Cerebellar nuclear complex (tissue), 1 donor: ENCODE measurements at places on chromosomes 12 and 14.

DNA sequence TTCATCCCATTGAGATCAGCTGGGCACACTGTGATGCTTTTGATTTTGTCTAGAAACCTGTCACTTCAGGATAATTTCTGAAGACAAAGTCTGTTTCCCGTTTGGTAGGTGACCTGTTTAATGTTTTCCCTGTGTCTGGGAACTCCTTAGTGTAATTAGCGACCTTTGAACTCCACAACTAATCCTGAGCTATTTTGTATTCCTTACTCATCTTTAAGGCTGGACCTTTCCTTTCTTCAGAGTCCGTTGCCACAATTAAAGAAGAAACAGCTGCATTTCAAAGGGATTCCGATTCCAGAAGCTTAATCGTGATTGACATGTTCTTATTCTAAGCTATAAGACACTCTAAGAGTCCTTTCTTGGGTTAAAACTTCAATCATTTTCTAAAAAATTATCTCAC is 22.0 kb downstream of the AP5M1 start:
- no peak for DNase-seq

- DNase-seq = no peak
Measured at GRCh38 chr12:84165998-84166571, 746.5 kb downstream of the SLC6A15 start.

DNA sequence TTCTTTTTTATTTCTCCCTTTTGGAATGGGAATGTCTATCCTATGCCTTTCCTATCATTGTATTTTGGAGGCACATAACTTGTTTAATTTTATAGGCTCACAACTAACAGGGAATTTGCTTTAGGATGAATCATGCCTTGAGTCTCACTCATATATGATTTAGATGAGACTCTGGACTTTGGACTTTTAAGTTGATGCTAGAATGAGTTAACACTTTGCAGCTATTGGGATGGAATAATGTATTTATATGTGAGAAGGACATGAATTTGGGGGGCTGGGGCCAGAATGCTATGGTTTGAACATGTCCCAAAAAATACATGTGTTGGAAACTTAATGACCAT is 365.3 kb downstream of the ZFP36L1 start:
- DNase-seq = no peak

- no peak for DNase-seq
Measured at GRCh38 chr14:101191101-101191720, 287.7 kb upstream of the RTL1 start.

GRCh38 chr14:75783184-75783583 is 122.1 kb downstream of the TTLL5 start:
- no peak for DNase-seq

DNA sequence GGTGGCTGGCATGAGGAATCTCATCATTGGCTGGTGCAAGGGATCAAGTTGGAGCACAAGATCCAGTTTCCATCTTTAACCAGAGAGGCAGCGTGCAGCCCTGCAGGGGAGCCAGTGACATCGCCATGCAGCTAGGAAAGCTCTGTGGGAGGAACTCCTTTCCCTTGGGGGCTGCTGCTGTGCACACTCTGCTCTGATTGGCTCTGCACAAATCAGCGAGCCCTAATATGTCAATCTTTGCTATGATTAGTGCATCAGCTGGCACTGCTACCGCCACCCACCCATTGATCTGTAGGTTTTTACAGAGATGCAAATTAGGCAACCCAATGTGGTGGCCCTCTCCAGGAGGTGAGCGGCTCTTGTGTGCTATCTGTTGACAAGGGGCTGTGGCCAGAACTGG is 262.6 kb downstream of the PCNX1 start:
- no peak for DNase-seq

DNA sequence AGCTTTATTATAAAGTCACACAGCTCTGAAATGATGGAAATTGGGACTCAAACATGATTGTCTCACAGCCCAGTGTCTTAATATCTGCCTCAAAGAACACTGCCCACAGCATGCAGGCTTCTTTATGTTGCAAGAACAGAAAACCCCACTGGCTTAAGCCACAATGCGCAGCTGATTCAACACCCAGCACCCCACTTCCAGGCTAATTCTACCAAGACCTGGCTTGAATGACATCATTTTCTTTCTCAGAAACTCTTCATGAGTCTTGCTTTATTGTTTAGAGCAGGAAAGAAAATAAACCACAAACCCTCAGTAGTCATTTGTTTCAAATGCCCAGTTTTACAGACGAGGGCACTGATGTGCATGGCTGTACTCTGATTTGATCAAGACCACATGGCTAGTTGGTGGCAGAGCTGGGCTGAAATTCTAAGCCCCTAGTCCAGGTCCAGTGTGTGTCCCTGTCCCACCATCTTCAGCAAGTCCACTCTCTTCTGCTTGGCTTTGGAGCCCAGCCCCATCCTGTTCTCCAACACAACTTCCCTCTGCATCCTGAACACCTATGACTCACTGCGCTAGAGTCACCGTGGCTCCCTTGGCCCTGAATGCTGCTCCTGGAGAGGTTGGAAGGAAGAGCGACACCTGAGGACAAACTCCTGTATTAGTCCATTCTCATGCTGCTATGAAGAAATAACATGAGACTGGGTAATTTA is 50.3 kb upstream of the SRSF5 start:
- DNase-seq = no peak

DNA sequence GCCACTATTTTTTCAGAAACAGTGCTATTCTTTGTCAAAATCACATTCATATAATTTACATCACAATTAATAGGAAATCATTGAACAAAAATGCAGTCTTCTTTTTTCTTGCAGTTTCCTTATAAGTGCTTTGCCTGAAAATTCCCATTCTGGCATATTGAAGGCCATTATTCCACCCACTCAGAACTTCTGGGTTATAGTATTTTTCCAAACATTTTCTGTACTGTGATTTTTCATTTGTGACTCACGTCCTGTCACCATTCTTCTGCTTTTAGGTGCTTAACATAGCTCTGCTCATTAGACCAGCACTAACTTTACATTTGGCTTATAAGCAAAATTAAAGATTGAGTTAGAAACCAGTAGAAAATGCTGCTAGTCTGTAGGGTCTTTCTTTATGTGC is 241.0 kb upstream of the NPAS3 start:
- no peak for DNase-seq

- DNase-seq = no peak
Measured at GRCh38 chr12:64187370-64187769, 34.7 kb downstream of the KICS2 start.

DNA sequence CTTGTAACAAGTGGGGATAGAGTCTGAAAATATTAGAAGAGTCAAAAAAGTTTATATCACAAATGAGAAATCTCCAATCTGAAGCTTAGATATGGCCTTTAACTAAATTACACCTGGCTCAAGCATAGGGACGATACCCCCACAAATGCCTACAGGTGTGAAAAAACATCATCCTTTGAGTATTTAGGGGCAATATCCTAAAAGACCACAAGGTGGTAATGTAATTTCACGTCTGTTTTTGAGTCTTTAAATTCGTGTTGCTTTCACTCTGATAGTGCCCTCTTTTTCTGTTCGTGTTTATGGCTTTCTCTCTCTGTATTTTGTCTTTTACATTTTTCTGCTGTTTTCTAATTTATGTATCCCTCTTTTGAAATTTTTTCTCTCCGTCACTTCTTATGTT is 84.3 kb downstream of the ETNK1 start:
- no peak for DNase-seq

GRCh38 chr12:98638009-98638408 is 6.6 kb downstream of the IKBIP start:
- no peak for DNase-seq

DNA sequence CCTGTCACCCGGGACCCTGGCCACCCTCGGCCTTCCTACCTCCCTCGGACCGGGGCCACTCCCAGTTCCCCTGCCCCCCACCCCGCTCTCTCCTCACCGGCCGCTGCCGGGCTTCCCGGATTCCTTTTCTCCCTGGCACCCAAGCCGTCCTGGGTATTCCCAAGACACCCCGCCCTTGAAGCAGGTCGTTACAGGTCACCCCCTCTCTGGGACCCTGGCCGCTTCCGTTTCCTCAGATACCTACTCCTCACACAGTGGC is 493 bp downstream of the NUMB start:
- DNase-seq = no peak

DNA sequence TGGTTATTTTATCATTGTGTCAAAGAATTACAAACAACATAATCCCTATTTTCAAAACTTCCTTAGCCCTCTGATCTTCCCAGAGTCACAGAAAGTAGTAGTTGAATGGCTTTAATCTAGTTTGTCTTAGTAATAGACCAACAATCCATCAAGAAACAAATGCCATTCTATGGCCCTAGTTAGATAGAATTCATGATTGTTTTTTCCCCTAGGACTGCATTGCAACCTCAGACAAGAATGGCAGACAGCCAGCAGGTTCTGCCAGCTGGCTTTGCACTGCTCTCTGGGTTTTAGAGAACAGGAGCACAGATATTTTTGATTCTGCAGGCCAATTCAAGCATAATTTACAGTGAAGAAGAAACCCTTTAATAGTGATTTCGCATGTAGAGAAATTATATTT is 33.8 kb downstream of the SYT1 start:
- DNase-seq = peak; percentile 82

DNA sequence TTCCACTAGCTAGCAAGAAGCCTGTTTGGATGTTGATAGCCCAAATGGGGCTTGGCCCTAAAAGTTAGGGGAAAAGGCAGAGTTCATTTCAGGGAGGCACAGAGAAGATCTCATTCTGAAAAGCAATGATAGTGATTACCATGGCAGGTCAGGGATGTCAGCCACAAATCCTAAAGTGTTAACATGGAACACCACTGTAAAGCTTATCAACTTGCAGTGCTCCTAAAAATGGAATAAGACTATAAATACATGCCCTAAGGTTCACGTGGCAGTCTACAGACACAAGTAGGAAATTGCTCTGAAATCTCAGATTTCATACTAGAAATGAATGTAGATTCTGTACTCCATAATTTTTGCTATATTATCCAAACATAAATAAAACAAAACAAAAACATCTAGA is 280.0 kb upstream of the E2F7 start:
- no peak for DNase-seq

DNA sequence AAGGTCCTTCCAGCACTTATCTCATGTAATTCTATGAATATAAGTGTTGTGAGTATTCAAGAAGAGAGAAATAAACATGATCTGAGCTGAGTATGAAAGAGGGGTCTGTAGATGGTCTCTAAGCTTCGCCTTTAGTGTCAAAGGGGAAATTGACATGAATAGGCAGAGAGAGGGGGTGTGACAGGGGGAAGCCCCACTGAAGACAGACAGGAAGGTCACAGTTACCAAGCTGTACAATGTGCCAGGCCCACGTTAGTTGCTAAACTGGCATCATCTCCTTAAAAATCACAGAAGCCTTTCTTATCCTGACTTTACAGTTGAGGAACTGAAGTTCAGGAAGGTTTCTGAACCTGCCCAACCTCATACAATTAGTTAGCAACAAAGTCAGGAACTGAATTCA is 7.6 kb downstream of the ARHGEF40 start:
- DNase-seq = no peak

GRCh38 chr14:85316701-85317410 is 213.1 kb upstream of the FLRT2 start:
- no peak for DNase-seq

GRCh38 chr12:54159140-54159539 is 29.6 kb downstream of the SMUG1 start:
- DNase-seq = no peak

GRCh38 chr12:30361145-30361544 is 334.5 kb downstream of the IPO8 start:
- DNase-seq = no peak

DNA sequence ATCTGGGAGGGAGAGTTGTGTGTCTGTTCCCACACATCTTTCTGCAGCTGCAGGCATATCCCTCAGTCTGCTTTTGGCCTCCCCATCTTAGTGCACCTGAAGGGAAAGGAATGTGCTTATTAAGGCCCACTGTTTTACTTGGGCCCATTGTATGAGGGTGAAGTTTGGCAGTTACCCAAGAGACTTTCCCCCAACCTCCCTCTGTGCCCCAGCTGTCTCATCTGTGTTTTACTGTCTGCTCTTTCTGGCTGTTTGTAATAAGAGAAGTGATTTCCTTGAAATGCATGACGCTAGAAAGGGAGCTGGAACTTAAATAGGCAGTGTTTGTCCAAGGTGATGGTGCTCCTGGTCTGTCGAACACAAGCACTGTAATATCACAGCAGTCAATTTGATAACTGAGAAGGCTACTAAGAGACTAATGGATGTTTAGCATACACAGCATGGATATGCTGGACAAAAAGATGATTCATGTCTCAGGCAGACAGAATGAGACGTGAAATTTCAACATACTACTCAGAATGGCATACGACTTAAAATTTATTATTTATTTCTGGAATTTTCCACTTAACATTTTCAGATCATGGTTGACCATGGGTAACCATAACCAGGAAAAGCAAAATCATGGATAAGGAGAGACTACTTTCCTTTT is 43.6 kb downstream of the FSCB start:
- DNase-seq = no peak

DNA sequence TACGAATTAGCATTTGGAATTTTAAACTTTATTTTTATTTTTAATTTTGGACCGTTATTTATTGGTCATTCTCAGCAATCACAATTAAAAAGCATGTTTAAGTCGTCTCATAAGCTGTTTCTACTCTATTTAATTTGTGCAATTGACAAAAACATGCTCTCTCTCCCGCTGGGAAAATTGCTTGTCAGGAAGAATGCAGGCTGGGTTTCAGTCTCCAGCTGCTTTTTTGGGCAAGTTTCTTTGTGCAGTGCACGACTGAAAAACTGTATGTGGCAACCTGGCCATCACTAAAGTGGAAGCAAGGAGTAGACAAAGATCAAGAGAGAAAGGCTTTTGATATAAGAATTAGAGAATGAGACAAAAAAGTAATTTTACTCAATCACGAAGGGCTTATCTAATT is 941.5 kb upstream of the MDGA2 start:
- DNase-seq = no peak

GRCh38 chr12:119631930-119632678 is 35.8 kb upstream of the PRKAB1 start:
- no peak for DNase-seq

DNA sequence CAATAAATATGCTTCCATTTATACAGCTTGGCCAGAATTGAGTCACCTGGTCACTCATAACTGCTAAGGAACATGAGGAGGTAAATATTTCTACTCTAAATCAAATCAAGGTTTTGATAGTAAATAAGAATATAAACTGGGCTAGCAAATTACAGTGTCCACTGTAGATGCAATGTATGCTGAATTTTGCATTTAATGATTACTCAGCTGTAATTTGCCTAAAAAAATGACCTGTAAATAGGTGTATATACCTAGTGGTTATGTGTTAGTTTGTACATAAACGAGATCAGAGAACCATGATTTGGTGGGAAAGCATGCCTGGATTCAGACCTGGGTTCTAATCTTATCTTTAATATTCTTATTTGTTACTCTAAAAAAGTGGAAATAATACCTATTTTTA is 76.6 kb upstream of the CNTN1 start:
- DNase-seq = no peak

DNA sequence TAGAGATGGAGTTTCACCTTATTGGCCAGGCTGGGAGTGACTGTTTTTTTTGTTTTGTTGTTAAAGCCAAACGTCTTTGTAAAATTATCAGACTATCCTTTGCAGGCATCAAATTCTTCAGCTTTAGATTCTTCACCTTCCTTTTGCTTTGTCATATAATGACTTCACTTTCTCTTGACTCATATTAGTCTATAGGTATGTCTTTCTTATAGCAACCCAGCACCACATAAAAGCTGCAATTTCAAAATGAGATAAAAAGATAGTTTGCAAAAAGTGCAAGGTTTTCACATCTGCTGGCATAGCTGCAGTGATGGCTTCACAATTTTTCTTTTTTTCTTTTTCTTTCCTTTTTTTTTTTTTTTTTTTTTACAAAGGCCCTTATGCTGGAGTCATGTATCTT is 39.2 kb downstream of the COX16 start:
- no peak for DNase-seq

- no peak for DNase-seq
Measured at GRCh38 chr14:78524196-78524595, 354.0 kb downstream of the NRXN3 start.
